ENCODE measurements at places on chromosomes 5 and 9.

GRCh38 chr5:179382486-179382885 is 37.2 kb upstream of the ADAMTS2 start:
- no peak for DNase-seq

DNA sequence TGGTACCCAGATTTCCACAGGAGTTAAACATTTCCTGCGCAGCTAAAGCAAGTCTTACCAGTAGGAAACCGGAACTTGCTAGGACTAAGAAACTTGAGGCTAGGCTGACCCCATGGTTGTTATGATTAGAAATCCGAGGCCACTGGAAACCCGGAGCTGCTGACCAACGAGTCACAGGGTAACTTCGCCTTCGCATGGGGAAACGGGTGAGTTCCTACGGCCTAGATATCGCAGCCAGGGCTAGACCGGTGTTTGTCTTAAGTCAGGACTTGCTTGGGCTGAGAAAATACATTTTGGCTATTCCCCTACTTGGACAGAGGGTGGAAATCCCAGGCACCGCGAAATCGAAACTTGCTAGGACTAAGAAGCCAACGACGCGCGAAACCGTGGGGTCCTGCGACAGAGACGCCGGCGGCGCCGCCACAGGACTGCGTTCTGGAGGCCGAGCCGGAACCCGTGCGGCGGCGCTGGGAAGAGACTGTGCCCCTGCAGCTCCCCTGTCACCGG is 1.6 kb upstream of the ANXA2R start:
- DNase-seq, result no peak

DNA sequence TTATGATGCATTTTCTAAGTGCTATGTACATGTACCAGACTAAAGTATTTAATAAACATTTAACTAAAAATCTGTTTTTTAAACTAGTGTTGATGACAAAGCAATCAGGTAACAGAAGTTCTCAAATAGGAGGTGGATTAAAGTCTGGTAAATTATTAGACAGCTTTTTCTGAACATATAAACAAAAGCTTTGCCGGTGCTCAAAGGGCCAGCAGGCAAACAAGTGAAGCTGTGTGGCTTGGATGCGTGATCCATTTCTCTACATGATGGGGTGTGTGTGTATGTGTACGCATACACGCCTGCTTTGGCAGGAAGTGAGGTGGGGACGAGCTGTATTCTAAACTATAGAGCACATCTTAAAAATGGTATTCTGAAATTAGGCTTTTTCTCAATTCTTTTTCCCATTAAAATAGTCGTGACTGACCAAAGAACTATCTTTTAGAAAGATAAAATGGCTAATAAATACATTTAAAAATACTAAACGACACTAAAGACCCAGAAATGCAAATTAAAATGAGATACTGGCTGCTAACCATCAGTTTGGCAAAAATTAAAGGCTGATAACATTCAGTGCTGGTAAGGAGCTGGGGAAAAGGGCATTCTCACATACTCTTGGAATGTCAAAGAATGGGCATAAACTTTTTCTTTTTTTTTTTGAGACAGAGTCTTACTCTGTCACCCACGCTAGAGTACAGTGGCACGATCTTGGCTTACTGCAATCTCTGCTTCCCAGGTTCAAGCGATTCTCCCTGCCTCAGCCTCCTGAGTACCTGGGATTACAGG is 174.0 kb downstream of the MAPKAP1 start:
- no peak for DNase-seq

DNA sequence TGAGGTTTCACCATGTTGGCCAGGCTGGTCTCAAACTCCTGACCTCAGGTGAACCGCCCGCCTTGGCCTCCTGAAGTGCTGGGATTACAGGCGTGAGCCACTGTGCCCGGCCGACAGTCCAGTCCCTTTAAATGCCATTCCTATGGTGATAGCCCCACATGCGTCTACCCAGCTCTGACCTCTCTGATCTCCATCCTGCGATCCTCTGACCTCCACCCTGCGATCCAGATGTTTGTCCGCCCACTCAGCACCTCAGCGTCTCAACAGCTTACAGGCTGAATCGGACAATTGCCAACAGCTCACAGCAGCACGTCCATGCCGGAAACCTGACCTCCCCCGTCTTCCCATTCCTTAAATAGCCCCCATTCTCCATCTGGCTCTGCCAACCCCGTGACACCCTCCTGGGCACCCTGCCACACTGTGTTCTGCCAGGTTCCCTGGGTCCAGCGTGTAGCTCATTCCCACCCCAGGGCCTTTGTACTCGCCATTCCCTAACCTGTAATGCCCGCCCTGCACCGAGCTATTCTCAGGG is 44.0 kb upstream of the RNU6ATAC start:
- DNase-seq, result no peak

- no peak for DNase-seq
These were observed 960.6 kb upstream of the DMAC1 start for GRCh38 chr9:8760000-8760767.

- DNase-seq, result no peak
These were observed 34.1 kb upstream of the EFNA5 start for GRCh38 chr5:107704681-107705401.

DNA sequence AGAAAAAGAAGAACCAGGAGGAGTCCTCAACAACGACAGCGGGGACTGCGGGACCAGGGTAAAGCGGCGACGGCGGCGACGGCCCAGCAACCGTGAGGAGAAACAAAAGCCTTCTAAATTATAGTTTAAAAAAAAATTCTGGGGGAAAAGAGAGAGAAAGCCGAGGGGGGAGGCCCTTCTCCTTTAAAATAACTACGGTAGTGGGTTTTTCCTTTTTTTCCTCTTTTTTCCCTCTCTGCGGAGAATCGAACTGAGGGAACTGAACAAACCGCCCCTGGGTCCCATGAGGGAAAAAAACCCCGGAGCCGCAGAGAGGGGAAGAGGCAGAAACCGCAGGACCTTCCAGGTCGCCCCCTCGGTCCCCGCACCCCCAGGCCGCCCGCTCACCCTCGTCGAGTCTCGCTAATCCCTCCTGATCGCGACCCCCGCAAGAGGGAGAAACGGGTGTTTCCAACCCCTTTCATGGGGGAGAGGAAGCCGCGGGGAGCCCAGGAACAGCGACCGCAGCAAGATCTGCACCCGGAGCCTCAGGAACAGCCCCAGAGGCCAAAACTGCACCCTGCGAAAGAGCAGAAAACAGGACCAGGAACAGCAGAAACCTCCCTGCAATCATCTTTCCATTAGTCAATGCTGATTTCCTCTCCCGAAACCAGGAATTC is 453 bp downstream of the CPEB4 start:
- no peak for DNase-seq

DNA sequence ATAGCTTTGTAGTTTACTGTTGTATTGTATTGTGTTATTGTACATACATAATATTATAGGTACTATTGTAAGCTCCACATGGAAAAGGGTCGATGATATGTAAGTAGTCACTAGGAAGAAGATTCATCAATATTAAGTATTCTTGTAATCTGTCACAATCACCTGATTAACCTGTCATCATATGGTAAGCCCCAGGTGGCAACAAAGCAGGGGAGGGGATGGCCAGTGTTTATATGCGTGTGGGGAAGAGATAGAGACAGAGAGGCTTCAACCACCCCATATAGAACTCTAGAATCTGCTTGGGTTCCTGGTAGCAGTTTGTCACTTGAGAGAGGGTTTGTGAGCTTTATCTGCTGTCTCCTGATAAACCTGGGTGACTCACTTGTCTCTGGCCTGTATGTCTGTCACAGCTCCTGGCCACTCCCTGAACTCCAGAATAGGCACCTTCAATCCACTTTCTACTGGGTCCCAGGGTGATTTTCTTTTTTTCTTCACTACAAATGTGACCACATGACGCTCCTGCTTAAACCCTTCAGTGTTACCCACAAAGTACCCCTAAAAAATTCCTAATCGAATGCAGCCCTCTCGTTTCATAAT is 48.9 kb upstream of the CPEB4 start:
- no peak for DNase-seq

- peak; percentile 63 for DNase-seq
These were observed 17.0 kb downstream of the NIPSNAP3B start for GRCh38 chr9:104780796-104781395.

- DNase-seq, result peak; percentile 13
These were observed 923.8 kb upstream of the CDH9 start for GRCh38 chr5:27962198-27962597.

GRCh38 chr5:151612689-151613427 is 21.7 kb upstream of the FAT2 start:
- peak; percentile 97 for DNase-seq
